ENCODE measurements at places on chromosomes 12 and 14.

DNA sequence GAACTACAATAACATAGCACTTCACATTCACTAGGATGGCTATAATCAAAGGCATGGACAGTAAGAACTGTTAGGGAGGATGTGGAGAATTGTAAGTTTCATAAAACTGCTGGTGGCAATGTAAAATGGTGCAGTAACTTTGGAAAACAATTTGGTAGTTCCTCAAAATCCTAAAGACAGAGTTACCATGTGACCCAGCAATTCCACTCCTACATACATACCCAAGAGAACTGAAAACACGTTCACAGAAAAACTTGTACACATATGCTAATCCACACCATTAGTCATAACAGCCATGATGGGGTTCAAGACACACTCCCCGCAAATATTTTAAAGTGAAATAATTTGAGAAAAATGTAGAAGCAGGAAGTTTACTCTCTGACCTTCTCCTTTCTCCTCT, 31.7 kb downstream of the GALC start:
- DNase-seq = no peak

- DNase-seq = no peak
Observed at GRCh38 chr14:87305345-87305744, 687.6 kb downstream of the GALC start.

DNA sequence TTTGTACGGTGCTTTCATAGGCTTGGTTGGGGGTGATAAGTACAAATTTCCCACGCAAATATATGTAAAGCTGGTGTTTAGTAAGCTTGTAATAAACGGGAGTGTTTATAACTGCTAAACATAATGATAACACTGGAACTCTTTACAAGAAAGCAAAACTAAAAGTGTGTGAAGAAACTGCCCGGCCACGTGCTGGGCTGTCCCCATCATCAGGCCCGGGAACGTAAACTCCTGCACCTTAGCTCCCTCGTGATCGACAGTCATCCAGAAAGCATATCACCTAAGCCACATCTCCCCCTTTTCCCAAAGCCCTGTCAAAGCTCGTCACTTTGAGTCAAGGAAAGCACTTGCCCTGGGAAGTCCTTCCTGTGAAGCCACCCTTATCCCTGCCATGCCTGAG, 18.0 kb upstream of the PARP11 start:
- no peak for DNase-seq

DNA sequence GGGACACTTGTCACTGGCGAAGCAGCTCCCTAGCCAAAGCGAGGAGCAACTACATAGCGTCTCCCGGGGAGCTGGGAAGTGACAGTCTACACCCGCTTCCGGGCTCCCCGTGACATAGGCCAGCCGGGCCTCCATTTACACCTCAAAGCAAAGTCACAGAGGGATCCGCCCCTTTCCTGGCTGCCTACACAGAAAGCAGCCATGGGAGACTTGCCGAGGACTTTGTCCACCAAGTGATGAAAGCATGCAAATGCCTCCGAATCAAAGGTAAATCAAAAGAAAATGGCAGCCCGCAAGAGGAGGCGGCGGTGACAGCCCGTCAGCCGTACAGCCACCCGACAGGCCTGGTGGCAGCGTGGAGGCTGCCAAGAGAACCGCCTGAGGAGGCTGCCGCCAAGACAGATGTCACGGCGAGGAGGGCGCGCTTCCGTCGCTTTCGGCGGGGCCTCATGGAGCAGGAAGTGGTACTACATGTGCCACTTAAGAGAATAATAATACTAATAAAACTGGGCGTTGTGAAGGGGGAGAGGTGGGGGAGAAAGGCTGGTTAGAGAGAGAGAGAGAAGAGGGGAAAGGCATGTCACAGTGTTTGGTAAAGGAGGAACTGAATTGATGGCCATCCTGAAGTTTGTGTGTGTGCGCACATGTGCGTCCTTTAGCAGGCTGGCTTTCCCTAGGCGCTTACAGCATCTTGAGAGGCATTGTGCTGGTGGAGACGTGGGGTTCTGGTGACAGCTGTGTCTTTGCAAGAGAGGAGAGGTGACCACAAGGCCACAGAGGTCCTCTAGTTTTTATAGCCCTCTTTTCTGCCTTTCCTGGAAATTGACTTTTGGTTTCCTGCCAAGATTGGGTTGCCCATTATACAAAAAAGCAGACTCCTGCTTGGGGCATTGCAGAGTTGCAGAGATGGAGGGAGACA, 661.7 kb downstream of the VRK1 start:
- DNase-seq = no peak

DNA sequence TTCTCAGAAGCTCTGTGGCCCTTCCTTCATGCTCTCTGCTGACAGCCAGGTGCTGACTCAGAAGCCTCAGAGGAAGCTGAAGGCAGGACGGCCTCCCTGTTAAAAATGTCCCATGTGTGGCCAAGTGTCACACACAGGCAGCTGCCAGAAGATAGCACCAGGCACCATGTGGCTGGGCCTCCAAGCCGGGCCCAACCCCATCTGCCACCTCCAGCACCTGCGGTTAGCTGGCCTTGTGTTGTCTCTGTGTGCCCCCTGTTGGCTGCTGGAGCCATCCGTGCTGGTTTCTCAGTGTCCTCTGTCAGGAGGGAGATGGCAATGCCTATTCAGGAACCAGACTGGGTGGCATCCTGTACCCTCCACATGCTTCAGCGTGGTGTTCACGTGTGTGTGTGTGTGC, 63.2 kb downstream of the TSPAN11 start:
- no peak for DNase-seq

GRCh38 chr12:90024262-90024661, 315.6 kb upstream of the ATP2B1 start:
- DNase-seq = no peak

DNA sequence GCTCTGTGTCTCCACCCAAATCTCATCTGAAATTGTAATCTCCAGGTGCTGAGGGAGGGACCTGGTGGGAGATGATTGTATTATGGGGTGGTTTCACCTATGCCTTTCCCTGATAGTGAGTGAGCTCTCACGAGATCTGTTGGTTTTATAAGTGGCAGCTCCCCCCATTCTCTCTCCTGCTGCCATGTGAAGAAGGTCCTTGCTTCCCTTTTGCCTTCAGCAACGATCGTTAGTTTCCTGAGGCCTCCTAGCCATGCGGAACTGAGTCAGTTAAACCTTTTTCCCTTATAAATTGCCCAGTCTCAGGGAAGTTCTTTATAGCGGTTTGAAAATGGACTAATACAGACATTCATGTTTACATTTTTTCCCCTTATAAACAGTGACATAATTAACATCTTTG, 36.1 kb downstream of the PELI2 start:
- DNase-seq = no peak

DNA sequence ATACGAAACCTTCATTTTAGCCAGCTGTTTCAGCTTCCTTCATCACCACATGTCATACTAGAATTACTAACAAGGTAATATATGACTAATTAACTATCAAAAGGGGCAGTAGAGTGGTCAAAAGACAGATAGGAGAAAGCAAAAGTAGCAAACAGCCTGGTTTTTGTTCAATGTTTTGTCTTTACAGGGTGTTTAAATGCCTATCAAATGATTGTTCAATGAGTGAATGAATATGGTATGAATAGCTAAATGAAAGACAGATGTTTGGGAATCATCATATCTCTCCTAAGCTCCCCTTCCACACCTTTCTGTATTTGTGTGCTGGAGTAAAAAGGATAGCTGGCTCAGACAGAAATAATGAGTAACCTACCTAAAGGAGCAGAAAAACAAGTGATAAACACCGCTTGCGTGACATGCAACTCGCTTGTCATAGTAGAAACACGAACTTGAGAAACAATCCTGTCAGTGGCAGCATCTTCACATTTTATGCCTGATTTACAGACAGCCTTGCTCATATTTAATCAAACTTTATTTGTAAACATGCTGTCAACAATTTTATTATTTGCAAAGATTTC, 34.2 kb downstream of the ABCC9 start:
- peak; percentile 69 for DNase-seq

All from fibroblast of skin of left quadriceps (primary cell).